Hepatic stellate cell (primary cell): ENCODE measurements at places on chromosomes 5 and 9.
A peak's percentile ranks its signal among the peaks of the same experiment; 100 is the strongest.

- DNase-seq, result no peak
Observed at GRCh38 chr5:61609840-61610677, 278.0 kb downstream of the ZSWIM6 start.

DNA sequence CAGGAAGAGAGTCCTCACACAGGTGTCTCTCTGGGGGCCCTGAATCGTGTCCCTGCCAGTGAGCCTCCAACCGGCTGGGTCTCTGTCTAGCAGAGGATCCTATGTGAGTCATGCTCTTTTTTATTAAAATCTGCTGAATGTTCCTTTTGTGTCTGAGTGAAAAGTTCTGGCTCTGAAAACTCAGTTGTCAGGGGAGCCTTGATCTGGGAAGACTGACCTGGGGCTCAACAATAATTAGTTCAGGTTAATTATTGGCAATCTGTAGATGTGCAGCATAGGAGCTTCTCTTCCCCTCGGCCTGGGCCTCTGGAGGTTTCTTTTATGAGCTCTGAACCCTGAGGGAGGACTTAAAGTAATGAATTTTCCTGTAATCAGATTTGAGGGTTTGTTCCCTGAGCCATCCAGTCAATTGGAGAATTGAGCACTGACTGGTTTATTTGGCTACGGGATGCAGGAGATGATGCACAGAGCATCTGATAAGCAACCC lies 45.2 kb downstream of the ALG2 start:
- no peak for DNase-seq

GRCh38 chr5:178388386-178389025 lies 155.9 kb upstream of the PHYKPL start:
- no peak for DNase-seq

DNA sequence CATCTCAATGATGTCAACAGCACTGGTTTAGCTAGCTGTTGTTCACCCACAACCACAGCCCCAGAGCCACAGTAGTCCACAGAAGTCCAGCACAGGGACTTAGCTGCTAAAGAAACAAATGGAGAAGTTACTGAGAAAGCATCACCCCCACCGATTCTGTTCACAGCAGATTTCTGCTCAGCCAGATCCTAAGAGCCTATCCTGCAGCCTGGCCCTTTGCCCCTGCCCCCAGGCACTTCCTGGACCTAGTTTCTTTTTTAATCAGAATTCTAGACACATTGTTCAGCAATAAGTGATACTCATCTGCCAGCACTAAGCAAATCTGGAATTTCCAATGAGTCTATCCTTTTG lies 7.4 kb downstream of the B4GALT1 start:
- DNase-seq, result peak; percentile 52

GRCh38 chr9:82613498-82613897 lies 449.4 kb downstream of the RASEF start:
- DNase-seq, result no peak

- DNase-seq, result no peak
Observed at GRCh38 chr9:134568811-134569210, 72.8 kb upstream of the COL5A1 start.

- peak; percentile 3 for DNase-seq
Observed at GRCh38 chr9:126606483-126606870, 7.3 kb upstream of the LMX1B start.

- no peak for DNase-seq
Observed at GRCh38 chr5:51960617-51961121, 577.4 kb downstream of the ISL1 start.
